ENCODE measurements at places on chromosomes 1 and 21.
A peak's percentile ranks its signal among the peaks of the same experiment; 100 is the strongest.

DNA sequence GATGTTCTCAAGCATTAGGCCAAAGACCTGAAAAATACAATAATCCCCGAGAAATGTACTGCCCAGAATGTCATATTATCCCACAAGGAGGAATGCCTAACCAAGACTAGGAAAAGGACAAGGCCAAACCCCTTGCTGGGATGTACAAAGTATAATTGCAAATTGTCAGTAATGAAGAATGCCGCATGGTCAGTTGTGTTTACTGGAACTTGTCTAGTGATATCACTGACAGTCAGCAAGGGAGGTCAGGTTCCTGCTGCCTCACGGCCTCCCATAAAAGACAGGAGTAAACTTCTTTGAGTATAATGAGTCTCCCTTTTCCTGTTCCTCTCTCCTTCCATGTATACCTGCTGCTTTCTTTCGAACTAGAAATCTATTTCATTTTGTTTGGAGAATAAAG lies 222.8 kb downstream of the RHOU start:
- peak; percentile 3 for DNase-seq

GRCh38 chr1:91172541-91172940 lies 150.7 kb upstream of the ZNF644 start:
- no peak for DNase-seq

DNA sequence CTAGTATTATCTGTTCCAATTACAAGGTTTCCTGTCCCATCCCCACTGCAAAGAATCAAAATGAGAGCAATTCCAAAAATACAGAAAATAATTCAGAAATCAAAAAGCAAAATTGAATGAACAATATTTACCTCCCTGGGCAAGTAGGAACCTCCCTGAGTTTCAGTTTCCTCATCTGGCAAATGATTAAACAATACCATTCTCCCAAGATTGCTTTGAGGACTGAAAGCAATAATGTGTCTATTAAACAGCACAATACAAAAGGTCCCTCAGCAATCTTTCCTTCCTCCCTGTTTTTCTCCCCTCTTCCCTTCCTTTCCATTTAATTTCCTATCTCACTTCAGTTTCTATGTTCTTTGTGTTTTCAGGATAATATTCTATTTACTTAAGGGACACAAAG lies 171.0 kb downstream of the ZC3H11B start:
- DNase-seq, result no peak

- no peak for DNase-seq
Observed at GRCh38 chr1:225617479-225617878, 35.4 kb downstream of the ENAH start.

GRCh38 chr1:25771221-25772114 lies 28.5 kb upstream of the SELENON start:
- peak; percentile 67 for DNase-seq

- DNase-seq, result no peak
Observed at GRCh38 chr21:20698585-20698984, 299.6 kb upstream of the NCAM2 start.

DNA sequence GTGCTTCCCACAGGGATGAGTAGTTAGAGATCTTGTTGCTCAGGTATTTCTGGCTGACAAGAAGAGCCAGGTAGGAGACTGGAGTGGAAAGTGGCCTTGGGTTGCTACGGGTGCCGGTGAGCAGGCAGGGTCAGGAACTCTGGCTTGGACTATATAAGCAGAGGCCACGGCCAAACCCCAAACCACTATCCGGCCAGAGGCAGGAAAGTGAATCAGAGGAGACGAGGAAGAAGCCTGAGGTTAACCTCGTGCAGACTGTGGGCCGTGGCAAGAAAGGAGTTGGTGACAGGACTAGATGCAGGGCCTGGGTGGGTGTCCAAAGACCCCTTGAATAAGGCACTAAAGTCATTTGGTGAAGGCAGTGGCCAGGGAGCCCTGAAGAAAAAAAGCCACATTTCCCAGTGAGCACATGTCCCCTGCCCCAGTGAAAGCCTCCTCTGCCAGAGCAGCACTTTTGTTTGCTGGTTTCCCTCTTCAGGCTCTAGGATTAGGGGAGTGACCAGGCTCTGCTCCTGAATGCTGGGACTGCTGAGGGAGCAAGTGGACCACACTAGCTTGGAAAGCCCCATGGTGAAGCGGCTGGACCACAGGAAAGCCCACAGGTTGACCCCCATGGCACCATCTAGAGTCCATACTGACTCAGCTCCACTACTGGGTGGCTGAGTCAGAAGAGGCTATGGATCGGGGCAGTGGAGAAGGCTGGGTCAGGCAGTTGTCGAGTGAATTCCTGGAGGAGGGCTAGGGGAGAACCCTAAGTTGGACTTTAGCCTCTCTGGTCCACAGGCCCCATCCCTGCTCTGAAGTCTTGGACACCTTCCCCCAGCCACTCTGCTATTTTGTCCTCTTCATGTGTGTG lies 23.4 kb downstream of the CSF1 start:
- no peak for DNase-seq

Data from HEK293T (cell line).